Stimulated activated CD8-positive, alpha-beta memory T cell treated with anti-CD3 and anti-CD28 coated beads, Interleukin-4, amount 100 ng/mL, for 1 hour (primary cell): ENCODE measurements at places on chromosomes 3 and 15.
A peak's percentile ranks its signal among the peaks of the same experiment; 100 is the strongest.

DNA sequence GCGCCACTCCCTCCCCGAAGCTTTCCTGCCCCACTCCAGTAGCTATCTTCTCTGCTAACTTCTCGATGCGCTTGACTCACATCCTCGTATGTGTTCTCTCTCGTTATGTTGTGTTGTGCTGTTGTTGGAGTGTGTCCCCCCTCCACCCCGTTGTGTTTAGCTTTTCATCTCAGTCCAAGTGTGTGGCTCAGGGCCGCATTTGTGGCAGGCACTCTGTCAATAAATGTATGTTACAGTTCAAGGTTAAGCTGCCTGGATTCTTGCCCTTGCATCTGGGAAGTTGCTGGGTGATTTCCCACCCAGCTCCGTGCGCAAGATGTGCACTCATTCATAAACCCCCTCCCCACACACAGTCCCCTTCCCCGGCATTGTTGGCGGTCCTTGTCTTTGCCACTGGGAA lies 71.9 kb downstream of the PGPEP1L start:
- DNase-seq, result no peak

DNA sequence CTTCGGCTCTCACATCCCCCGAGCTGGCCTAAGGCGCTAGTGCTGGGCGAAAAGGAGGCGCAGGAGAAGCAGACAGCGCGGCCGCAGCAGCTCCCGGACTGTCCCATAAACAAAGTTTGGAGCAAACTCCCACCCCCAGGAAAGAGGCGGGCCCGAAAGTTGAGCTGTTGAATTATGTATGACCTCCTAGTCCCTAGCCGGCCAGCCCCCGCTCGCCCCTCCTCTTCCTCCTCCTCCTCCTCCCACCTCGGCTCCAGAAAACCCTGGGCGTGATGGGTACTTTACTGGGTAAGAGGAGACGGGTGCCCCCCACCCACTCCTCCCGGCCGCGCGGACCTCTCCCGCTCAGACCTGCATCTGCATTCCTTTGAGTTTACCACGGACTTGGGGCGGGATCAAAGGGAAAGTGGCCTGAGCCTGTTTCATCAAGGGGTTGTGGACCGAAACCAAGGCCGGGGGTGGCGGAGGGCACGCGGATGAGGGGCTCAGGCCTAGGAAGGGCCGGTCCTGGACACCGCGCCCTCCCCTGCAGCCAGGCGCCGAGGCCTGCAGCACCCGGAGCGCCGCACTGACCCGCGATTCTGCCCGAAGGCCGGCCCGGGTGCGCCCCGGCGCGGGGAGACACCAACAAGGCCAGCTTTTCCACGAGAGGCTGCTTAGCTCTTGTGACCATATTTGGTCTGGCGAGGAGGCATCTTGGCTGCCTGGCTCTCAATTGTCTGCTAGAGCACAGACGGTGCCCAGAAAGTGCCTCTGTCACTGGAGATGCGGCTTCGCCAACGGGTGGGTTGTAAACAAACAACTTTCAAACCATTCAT lies at the start of gene WWTR1:
Gene WWTR1, minus strand, starts transcription at position 100 of the 818 bp plus-strand sequence. CDS start 719 bp downstream, outside the sequence.
- DNase-seq, result peak; percentile 5

GRCh38 chr3:104206925-104207324 lies 1159.8 kb upstream of the ALCAM start:
- no peak for DNase-seq

- no peak for DNase-seq
Measured at GRCh38 chr3:15978801-15979200, 181.0 kb upstream of the ANKRD28 start.

- no peak for DNase-seq
Measured at GRCh38 chr3:128155616-128156360, 2.5 kb downstream of the EEFSEC start.

- no peak for DNase-seq
Measured at GRCh38 chr3:134822090-134822489, 27.0 kb downstream of the EPHB1 start.

- DNase-seq, result no peak
Measured at GRCh38 chr15:69095274-69095673, 65.2 kb upstream of the GLCE start.

GRCh38 chr3:161914703-161915417 lies 418.3 kb downstream of the OTOL1 start:
- DNase-seq, result no peak
